Femur (tissue), 1 donor: ENCODE measurements at places on chromosomes 3 and 15.

- peak; percentile 84 for DNase-seq
These were observed 20.5 kb downstream of the WDR73 start for GRCh38 chr15:84633311-84634227.

DNA sequence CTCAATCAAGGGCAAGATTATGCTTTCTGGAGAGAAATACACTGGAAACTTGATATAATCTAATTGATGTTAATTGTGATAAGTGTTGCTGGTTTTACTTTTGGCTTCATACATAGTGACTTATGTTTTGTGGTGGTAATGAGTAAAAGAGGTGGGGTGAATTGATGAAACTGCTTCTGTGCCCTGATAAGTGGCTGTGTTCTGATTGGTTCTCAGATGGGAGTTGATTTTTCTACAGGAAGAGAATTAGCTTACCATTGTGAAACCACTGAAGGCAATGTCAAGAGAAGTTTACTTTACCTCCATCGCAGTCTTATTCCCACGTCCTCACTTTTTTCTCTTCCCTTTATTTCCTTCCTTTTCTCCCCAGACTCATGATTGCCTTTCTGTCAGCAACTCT, 23.8 kb downstream of the TMEM45A start:
- no peak for DNase-seq

DNA sequence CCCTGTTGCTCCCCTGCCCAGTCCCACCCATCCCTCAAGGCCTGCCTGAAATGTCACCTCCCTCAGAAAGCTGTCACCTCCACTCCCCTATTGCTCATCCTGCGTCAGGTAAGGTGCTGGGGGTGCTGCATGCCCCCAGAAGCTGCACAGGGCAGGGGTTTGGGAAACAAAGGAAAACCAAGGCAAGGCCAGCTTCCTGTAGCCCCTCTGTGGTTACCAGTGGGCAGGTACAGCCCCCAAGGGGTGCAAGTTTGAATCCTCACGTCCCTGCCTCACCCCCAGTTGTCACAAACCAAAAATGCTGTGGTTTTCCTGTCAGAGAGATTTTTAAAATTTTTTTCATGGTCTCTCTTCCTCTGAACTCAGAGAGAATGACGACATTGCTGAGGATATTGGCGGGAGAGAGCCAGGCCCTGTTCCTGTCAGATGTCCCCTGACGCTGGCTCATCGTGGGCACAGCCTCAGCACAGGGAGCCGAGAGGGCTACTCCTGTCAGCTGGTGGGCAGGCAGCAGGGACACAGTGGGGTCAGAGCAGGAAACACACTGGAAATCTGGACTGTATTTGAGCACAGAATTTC, 27.0 kb downstream of the PSTPIP1 start:
- no peak for DNase-seq

GRCh38 chr3:46930166-46930944, 46.2 kb downstream of the CCDC12 start:
- no peak for DNase-seq

DNA sequence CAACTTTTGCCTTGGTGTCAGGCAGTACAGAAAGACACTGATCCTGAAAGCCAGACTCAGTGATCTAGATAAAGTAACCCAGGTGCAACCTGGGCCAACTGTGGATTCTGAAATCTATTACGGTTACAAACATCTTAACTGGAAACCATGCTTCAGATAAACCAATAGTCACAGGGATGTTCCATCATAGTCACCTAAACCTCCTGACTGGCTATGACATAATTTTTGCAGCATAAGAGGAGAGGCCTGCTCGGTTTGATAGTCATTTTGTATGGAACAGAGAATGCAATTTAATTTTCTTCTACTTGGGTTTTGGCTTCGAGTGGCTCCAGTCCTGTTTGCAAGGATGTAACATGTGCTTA, 3.7 kb downstream of the SLCO3A1 start:
- DNase-seq: no peak

GRCh38 chr3:123028233-123028828, 768 bp upstream of the SEMA5B start:
- peak; percentile 59 for DNase-seq
